ENCODE measurements at places on chromosomes 12 and 14. TPM values are rescaled to one million over a fixed set of nuclear protein-coding genes. Genes with fewer than 3 reads are reported as not detected.

The RNASE3 gene
- total RNA-seq = not detected

The BEGAIN gene
- 7.2 TPM for total RNA-seq

The IL22 gene
- total RNA-seq = not detected

The FSCB gene
- not detected for total RNA-seq

The OASL gene
- 4.1 TPM for total RNA-seq

The RFLNA gene
- not detected for total RNA-seq

The PRH2 gene
- not detected for total RNA-seq

The ALX1 gene
- 5.3 TPM for total RNA-seq

The DHRS1 gene
- 15.2 TPM for total RNA-seq

The OAS2 gene
- total RNA-seq = 0.44 TPM

The SPX gene
- 2.3 TPM for total RNA-seq

The OR4E2 gene
- total RNA-seq = not detected

The LTBP2 gene
- 8.3 TPM for total RNA-seq

The ZBTB42 gene
- 3.5 TPM for total RNA-seq

The SLC25A3 gene
- total RNA-seq = 691 TPM

The CCDC177 gene
- not detected for total RNA-seq

The C3AR1 gene
- total RNA-seq = not detected

The CLEC2A gene
- total RNA-seq = not detected

The PMCH gene
- not detected for total RNA-seq

The KRT4 gene
- total RNA-seq = 2.7 TPM

The KCNC2 gene
- not detected for total RNA-seq

The SOAT2 gene
- 0.23 TPM for total RNA-seq

The ZNF605 gene
- 4.3 TPM for total RNA-seq

The BMAL2 gene
- total RNA-seq = 13.0 TPM

The CBLN3 gene
- 1.5 TPM for total RNA-seq

The CISTR gene
- not detected for total RNA-seq

The SMIM41 gene
- not detected for total RNA-seq

The GLT1D1 gene
- total RNA-seq = not detected

The ABCD2 gene
- total RNA-seq = not detected

The ITPK1 gene
- 42.0 TPM for total RNA-seq

The C14orf132 gene
- total RNA-seq = 4.1 TPM

The GRIP1 gene
- total RNA-seq = 2.0 TPM

The REC8 gene
- total RNA-seq = 2.6 TPM

The ARL1 gene
- 63.0 TPM for total RNA-seq

The CACNA2D4 gene
- not detected for total RNA-seq

The TCL1A gene
- not detected for total RNA-seq
